ENCODE measurements at places on chromosomes 3 and 15. TPM values are rescaled to one million over a fixed set of nuclear protein-coding genes. Genes with fewer than 3 reads are reported as not detected.

GRCh38 chr3:167882057-167882667 lies 146.6 kb downstream of the SERPINI1 start:
- no peak for DNase-seq
- H3K4me3 ChIP-seq, result no peak overlapping the region
- no peaks in the 10 kb centered on the region for H3K4me1 ChIP-seq
- H3K27me3 ChIP-seq, result no peaks in the 10 kb centered on the region
- H3K36me3 ChIP-seq, result no peaks in the 10 kb centered on the region

DNA sequence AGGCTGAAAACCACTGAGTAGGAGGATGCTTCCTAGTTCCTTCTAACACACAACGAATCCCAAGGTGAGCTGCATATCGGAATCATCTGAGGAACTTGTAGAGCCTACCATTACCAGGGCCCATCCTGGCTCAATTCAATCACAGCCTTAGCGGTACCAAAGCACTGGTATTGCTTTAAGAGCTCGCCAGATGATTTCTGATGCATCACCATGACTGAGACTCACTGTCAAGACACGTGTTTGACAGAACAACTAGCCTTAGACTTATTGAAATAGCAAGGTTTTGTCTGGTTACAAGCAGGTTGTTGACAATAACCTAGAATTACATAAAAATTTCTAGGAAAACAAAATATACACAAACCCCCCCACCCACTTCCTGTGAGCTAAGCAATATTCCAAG lies 68.5 kb downstream of the CBLB start:
- DNase-seq, result no peak
- peak overlapping the region; percentile 68 for H3K27ac ChIP-seq
- H3K4me3 ChIP-seq, result no peak overlapping the region
- no peaks in the 10 kb centered on the region for H3K27me3 ChIP-seq

DNA sequence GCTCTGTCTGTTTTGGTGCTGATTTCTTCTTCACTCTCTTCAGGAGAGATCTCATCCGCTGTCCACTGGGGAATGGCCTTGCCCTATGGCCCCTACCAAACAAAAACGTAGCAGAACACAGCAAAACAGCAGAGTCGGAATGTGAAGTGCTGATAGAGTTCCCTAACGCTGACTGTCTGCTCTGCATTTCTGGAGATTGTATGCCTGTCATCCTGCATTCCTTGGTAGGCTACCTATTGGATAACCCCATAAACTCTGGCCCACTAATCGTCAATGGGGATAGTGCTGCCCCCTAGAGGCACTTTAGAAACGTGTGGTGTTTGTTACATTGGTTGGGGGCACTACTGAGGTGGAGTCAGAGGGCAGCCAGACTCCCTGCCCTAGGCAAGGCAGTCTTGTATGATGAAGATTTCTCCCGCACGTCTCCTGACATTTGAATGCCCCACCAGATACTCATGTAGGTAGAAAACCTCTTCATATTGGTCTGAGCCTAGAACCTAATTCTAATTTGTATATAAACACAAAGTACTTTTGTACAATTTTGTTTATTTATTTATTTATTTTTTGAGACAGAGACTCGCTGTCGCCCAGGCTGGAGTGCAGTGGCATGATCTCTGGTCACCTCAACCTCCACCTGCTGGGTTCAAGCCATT lies 15.6 kb upstream of the MAGEF1 start:
- H3K27me3 ChIP-seq, result no peaks in the 10 kb centered on the region
- H3K4me3 ChIP-seq, result no peak overlapping the region
- DNase-seq, result no peak
- no peak overlapping the region for H3K27ac ChIP-seq
- peaks cover 9% of the 10 kb centered on the region for H3K4me1 ChIP-seq
- H3K36me3 ChIP-seq, result no peaks in the 10 kb centered on the region

GRCh38 chr3:33134026-33134625 lies 20.3 kb downstream of the CRTAP start:
- H3K36me3 ChIP-seq, result peaks cover 30% of the 10 kb centered on the region
- no peak overlapping the region for H3K27ac ChIP-seq
- H3K4me1 ChIP-seq, result peaks cover 6% of the 10 kb centered on the region
- no peaks in the 10 kb centered on the region for H3K27me3 ChIP-seq
- DNase-seq, result no peak
- H3K4me3 ChIP-seq, result no peak overlapping the region

DNA sequence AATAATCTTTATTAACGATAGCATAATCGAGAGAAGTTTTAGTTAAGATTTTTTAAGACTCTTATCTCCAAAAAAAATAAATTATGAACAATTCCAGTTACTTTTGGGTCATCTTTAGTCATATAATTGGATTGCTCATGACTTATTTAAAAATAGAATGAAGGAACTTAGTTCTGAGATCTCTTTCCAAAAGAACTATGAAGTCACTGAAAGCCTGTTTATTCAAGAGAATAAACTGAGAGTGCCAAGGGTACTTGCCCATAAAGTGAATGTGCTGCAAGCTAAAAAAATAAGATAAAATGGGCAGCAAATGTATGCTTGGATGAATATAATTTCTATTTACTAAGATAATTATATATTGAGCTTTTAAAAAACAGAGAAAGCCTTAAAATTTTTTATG lies 176.5 kb upstream of the PLSCR5 start:
- no peaks in the 10 kb centered on the region for H3K36me3 ChIP-seq
- H3K4me3 ChIP-seq, result no peak overlapping the region
- no peaks in the 10 kb centered on the region for H3K27me3 ChIP-seq

The HTR3E gene
- total RNA-seq, result not detected

GRCh38 chr3:27681249-27681748 lies 40.8 kb downstream of the EOMES start:
- H3K4me3 ChIP-seq, result no peak overlapping the region
- DNase-seq, result no peak
- H3K36me3 ChIP-seq, result no peaks in the 10 kb centered on the region

GRCh38 chr15:40108061-40108854 lies 421 bp downstream of the BMF start:
- no peaks in the 10 kb centered on the region for H3K27me3 ChIP-seq
- H3K4me1 ChIP-seq, result peaks cover 56% of the 10 kb centered on the region
- no peak for DNase-seq

The ACSBG1 gene
- not detected for total RNA-seq

The PAK6 gene
- 5.4 TPM for total RNA-seq

- H3K36me3 ChIP-seq, result no peaks in the 10 kb centered on the region
- H3K4me3 ChIP-seq, result no peak overlapping the region
- H3K27me3 ChIP-seq, result peaks cover 2% of the 10 kb centered on the region
- H3K4me1 ChIP-seq, result no peaks in the 10 kb centered on the region
- DNase-seq, result no peak
Measured at GRCh38 chr15:29435811-29436210, 166.2 kb upstream of the NSMCE3 start.
